Thoracic aorta (tissue), 2 donors: ENCODE measurements at places on chromosomes 7 and 10. TPM values are rescaled to one million over a fixed set of nuclear protein-coding genes. Genes with fewer than 3 reads are reported as not detected.

Gene H2BK1
- not detected for total RNA-seq

Gene LRRC17
- 22.3 TPM for total RNA-seq

Gene DLX5
- total RNA-seq: not detected

Gene SLC29A4
- total RNA-seq: 0.21 TPM
